ENCODE measurements at places on chromosomes 16 and 17. TPM values are rescaled to one million over a fixed set of nuclear protein-coding genes. Genes with fewer than 3 reads are reported as not detected.
A peak's percentile ranks its signal among the peaks of the same experiment; 100 is the strongest.

- no peak for DNase-seq
Observed at GRCh38 chr16:61579195-61579594, 457.0 kb downstream of the CDH8 start.

GRCh38 chr17:37796076-37796475 is 51.2 kb upstream of the HNF1B start:
- DNase-seq = peak; percentile 14

DNA sequence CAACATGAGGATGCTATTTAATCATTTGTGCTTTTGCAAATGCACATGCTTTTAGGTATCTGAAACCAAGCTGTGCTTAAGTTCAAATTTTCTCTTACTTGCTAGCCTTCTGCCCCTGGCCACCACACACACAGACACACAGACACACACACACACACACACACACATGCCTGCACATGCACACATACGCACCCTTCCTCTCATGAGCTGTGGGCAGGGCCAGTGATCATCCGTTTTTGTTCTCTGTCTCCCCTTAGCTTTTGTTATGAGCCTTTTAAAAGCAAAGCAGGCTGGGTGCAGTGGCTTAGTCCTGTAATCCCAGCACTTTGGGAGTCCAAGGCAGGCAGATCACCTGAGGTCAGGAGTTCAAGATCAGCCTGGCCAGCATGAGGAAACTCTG is 34.2 kb downstream of the CD300LF start:
- no peak for DNase-seq

- no peak for DNase-seq
Observed at GRCh38 chr16:66144641-66145040, 221.8 kb upstream of the CDH5 start.

DNA sequence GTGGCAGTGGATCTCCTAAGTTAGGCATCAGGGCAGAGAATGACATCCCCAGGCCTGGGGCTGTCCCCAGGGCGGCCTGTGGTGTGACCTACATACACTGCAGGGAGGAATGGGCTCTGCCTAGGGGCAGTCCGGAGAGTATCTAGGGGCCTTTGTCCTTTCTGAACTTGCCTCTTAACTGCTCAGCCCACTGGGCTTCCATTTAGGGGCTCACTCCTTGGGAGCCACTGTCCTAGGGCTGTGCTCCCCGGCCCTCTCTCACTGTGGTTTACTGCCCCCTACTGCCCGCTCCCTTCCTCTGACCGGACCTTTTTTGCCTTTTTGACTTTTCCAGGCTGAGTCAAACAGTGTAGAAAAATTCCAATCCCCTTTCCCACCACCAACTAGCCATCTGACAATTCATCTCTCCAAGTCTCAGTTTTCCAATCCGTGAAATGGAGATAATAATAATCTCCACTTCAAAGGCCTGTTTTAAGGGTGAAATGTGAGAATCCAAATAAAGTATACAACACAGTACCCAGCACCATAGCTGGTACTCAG is 66.8 kb downstream of the DNAH3 start:
- DNase-seq = peak; percentile 73

DNA sequence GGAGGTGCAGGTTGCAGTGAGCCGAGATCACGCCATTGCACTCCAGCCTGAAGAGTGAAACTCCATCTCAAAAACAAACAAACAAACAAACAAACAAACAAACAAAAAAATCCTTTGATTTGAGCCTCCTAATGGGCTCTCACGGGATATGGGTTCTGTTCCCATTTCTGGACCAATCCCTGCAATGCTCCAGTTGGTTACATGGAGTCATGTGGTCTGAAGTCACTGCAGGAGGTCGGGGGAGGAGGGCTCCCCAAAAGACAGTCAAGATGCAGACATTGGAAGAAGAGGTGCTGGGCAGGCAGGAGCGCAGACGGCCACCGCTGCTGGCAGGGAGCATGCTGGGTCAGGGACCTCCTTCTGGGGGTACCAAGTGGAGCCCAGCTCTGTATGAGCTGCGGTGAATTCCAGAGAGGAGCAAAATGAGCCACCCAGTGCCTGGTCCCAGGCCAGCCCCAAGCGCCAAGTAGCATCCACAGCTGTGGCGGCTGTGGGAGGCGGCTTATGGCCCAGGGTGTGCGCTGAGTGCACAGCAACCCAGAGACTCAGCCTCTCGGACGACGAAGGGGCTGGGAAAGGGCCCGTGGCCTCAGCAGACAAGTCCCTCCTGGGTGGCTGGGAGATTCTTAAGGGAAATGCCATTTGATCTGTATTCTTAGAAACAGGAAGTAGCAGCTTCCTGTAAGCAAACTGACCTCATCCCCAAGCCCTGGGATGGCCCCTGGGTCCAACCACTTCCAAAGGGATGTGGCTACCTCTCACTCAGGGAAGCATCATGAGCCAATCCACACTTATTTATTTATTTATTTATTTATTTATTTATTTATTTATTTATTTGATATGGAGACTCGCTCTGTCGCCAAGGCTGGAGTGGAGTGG is 19.6 kb upstream of the ATP2A3 start:
- DNase-seq = no peak

GRCh38 chr17:71477356-71477755 is 643.5 kb upstream of the SOX9 start:
- no peak for DNase-seq

DNA sequence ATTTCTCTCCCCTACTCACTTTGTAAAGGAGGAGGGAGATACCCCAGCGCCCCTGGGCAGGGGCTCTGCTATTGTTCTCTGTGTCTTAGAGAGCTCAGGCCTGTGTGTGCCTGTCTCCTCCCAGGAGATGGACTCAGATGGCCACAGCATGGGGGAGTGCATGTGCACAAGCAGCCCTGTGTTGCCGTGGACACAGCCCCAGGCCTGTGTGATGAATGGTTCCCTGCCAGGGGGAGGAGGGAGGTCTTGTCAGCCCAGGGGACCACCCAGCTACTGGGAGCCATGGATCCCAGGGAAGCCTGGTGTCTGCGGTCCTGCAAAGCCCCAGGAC is 26.3 kb downstream of the GINS2 start:
- no peak for DNase-seq

GRCh38 chr16:31200821-31201568 is 1.6 kb downstream of the PYCARD start:
- no peak for DNase-seq

DNA sequence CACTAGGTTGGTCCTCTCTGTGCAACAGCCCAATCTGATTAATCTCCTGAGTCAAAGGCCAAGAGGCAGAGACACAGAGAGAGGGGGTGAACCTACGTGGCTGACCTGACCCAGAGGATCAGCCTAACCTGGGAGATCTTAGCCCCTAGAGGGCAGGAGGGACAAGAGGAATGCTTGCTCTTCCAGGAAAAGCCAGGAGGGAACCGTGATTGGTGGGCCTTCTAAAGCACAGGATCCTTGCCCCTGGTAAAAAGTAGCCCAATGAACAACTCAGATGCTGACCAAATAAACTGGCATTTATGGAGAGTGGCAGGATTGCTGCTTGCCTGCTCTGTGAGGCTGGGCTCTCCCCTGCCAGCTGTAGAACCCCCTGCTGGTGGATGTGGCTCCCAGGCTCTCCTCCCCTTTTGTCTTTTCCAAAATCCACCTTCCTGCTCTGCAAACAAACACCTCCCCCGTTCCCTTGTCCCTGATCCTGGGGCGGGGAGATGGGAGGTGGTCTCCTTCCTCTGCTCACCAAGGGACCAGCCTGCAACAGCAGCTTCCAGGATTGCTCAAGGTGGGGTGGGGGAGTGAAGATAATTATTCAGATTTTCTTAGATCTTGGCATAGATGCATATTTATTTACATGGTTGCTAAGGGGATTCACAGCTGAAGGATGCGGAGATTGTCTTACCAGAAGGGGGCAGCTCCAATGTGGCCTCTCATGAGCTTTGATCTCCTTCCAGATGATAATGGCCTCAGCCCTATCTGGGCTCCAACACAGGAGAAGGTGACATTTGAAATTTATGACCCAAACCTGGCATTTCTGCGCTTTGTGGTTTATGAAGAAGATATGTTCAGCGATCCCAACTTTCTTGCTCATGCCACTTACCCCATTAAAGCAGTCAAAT is 71.9 kb downstream of the SDR42E1 start:
- no peak for DNase-seq

- DNase-seq = peak; percentile 20
Observed at GRCh38 chr16:3027489-3027795, 3.6 kb downstream of the THOC6 start.

DNA sequence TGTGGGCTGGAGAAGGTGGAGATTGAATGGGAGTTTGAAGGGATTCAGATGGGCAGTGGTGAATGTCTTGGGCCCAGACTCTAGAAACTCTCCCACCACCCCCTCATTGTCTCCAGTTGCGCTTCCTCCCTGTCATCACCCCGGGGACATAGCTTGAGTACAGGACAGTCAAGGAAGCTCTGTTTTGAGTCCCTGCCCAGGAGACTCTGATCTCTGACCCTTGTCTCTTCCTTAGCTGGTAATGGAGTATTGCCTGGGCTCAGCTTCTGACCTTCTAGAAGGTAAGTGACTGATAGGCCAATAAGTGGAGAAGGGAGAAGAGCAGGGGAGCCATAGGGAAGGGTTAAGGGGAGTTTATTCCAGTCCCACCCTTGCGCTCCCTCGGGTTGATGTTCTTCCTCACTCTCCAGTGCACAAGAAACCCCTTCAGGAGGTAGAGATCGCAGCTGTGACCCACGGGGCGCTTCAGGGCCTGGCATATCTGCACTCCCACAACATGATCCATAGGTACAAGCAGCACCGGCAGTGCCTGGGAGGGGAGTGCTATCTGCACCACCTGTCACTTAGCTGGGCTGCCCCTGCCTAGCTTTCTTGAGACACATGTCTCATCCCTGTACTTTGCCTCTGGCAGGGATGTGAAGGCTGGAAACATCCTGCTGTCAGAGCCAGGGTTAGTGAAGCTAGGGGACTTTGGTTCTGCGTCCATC is 5.0 kb downstream of the TAOK2 start:
- no peak for DNase-seq

GRCh38 chr17:66107731-66108130 is 84.2 kb downstream of the CEP112 start:
- DNase-seq = no peak

CCDC200 gene
- not detected for total RNA-seq

CPHXL2 gene
- total RNA-seq = not detected

IRX3 gene
- 67.1 TPM for total RNA-seq

MATCAP1 gene
- total RNA-seq = 27.2 TPM

CTRB1 gene
- total RNA-seq = 3.4 TPM

Measured in myocyte (in vitro differentiated cells).